COR-L47 (cell line): ENCODE measurements at places on chromosomes 1 and 21.

DNA sequence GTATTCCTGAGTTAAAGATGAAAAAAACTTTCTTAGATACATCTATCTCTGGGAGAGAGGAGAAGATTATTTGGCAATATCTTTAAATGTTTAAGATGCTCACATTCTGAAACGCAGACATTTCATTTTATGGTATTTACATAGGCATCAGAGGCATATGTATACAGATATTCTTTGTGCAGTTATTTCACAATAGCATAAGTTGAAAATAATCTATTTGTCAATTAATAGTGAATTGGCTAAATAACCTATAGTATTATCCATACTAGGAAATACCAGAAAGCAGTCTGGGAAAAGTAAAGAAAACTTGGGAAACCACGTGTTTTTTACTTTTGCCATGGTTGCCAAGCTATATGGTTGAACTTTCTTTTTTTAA lies 35.9 kb downstream of the GLUL start:
- no peak for DNase-seq

GRCh38 chr1:234605983-234606783 lies 3.8 kb downstream of the IRF2BP2 start:
- DNase-seq, result peak; percentile 28

GRCh38 chr1:60922304-60922703 lies 160.1 kb upstream of the NFIA start:
- DNase-seq, result no peak

DNA sequence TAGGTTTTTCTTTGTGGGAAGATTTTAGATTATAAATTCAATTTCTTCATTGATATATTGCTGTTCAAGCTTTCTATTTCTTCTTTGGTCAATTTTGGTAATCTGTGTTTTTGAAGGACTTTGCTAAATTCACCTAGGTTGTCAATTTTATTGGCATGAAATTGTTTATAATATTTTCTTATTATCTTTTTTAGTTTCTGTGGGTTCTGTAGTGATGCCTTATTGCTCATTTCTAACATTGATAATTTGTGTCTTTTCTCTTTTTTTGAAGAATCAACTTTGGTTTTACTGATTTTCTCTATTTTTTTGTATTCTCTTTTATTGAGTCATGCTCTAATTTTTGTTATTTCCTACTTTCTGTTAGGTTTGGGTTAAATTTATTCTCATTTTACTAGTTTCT lies 123.2 kb downstream of the ADSS2 start:
- DNase-seq, result no peak

DNA sequence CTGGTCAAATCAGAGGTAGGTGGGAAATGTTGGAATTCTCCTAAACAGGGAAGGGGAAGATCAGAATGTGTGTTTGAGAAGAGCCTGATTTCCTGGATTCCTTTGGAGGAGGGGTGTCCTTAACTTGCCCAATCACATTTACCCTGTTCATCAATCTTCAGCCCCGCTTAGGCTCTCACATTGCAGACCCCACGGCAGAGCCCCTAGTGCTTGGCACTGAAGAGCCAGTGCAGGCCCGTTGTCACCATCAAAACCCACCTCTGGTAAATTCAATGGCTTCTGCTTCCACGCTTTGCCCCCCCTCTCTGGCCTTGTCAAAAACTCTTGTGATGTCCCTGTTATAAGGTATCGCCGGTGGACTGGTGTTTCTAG lies 2.3 kb downstream of the AGPAT3 start:
- no peak for DNase-seq

GRCh38 chr21:39845571-39846130 lies 21.6 kb upstream of the PCP4 start:
- DNase-seq, result no peak

- DNase-seq, result peak; percentile 74
Measured at GRCh38 chr1:17125756-17126237, 6.5 kb upstream of the PADI2 start.

GRCh38 chr1:232183266-232183800 lies 446.6 kb downstream of the SIPA1L2 start:
- DNase-seq, result no peak

DNA sequence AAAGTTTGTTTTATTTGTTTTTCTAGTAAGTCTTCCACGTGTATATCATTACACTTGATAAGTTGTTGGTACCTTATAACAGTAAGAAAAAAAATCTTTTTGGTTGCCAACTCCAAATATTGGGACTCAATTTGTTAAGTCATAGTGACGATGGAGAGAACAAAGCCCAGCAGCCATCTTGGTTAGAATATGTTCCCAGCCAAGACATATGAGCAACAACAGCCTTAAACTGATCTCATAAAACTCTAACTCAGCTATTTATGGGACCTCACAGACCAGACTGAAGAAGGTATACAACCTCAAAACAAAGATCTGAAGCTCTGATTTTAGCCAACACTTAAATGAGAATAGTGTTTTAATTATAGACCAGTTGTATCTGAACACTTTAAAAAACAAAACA lies 281.3 kb downstream of the VAV3 start:
- no peak for DNase-seq

DNA sequence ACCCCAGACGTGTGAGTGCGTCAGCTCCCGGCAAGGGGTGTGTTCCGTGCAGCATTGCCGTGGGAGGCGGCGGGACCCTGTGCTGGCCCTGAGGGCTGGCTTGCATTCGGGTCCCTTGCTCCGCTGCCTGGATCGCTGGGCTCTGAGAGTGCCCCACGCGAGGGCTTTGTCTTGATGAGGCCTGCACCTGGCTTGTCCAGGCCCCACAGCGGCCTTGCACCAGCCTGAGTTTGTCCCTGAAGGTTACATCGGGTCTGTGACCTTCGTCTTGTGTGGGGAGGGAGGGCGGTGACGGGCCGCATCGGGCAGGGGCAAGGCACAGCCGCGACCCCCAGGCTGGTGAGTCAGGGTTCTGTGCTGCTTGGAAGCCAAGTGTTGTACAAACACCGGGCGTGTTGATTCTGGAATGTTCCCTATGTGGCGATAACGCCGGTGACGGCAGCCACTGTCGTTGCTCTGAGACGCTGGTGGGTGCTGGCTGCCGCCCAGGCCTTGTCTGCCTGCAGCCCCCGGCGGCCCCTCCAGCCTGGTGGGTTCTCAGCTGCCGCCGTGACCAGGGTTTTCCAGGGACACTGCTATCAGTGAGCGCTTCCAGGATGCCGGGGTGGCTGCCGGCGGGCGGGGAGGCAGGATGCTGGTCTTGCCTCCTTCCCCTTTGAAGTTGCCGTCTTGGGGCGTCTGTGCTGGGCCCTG lies 42.9 kb downstream of the SLX9 start:
- DNase-seq, result no peak

GRCh38 chr1:44546403-44547053 lies 127.8 kb downstream of the TMEM53 start:
- DNase-seq, result no peak

DNA sequence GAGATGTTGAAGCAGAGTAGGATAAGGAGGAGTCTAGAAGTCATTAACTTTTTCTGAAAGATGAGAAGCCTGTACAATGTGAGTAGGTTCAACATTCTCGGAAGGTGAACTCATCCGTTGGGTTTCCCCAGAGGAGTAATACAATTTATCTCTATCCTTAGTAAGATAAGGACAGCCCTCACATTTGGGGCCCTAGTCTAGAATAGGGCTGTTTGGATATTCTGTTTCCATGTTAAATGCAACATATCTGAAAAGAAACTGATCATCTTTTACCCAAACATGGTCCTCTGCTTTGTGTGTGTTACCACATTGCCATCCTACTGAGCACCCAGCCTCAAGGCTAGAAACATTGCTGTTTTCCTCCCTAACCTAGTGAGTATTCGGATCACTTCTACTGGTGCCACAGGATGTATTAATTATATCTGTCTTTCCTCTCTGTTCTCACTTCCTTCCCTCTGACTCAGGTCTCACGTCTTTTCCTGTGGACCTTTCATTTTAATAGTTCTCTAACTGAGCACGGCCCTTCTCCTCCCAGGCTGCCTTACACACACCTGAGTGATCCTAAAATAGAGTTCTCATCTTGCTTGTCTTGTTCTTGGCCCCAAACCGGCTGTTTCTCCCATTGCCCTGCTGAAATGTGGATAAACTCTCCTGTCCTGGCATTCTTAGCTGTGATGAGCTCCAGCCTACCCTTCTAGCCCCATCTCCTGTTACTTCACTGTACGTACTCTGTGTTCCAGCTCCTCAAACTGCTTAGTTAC lies 91.7 kb downstream of the CDC14A start:
- no peak for DNase-seq

GRCh38 chr1:206590025-206590758 lies 22.1 kb downstream of the EIF2D start:
- DNase-seq, result no peak

DNA sequence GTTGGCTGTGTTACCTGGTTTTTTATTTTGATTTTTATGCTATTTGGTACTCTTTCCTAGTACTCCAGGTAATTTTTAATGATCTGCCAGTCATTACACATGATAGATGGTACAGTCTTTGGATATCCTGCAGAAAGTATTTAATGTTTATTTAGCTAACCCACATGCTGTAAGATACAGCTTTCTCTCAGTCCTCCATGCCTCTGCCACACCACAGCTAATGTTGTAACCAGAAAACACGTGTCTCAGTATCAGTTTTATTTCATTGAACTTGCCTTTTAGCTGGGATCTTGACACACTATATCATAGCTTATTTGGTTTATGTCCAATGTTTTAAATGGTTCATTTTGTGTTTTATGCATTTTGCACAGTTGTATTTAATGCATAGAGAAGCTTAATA lies 1648.4 kb downstream of the KCNT2 start:
- no peak for DNase-seq

DNA sequence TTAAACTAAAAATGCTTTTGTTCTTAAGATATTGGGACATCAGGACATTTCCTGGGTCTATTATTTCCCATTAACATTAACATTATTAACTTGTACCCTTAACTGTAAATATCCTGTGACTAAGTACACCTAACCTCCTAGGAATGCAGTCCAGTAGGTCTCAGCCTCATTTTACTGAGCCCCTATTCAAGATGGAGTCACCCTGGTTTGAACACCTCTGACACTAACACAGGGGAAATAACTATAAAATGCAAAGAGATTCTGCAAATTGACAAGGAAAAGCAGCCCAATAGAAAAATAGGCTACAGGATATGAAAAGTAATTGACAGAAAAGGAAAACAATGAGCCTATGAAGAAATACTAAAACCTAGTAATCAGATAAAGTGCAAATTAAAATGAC lies 11.6 kb upstream of the NCMAP start:
- DNase-seq, result no peak

DNA sequence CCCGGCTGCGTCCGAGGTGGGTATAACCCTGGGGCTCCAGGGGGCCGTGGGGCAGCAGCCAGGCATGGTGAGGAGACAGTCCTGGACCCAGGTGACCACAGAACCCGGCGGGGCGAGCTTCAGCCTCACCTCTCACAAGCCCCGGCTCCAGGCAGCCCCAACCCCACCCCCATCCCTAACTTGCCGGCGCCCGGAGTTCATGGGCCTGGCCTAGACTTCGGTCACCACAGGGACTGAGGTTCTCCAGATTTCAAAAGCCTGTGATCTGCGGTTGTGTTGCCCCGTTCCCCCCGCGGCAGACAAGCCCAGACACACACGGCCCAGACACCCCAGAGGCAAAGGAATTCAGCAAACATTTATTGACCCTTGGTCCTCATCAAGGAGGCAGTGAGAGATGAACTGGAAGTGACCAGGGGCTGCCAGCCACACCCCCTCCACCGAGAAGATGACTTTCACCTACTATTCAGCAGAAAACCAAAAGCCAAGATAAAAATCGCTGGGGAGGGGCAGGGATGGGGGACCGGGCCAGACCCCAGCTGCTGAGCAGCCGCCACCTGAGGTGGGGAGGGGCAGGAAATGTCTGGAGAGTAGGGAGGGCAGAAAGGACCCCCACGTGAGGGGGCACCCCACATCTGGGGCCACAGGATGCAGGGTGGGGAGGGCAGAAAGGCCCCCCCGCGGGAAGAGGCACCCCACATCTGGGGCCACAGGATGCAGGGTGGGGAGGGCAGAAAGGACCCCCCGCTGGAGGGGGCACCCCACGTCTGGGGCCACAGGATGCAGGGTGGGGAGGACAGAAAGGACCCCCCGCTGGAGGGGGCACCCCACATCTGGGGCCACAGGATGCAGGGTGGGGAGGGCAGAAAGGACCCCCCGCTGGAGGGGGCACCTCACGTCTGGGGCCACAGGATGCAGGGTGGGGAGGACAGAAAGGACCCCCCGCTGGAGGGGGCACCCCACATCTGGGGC lies 3.9 kb downstream of the HES4 start:
- DNase-seq, result no peak

DNA sequence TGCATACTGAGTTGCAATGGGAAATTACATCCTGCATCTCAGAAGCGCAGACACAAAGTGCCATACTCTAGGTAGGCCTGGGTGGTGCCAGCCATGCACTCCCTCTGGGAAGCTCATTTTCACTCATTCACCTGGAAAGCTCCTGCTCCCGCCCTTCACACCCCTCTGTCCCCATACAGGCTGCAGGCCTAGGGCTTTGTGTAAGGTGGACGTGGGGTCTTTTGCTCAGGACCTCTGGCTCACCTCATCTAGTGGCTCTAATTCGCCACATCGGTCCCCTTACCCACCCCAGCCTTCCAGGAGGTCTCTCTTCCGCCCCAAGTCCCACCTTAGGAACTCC lies 751 bp downstream of the MRPS15 start:
- DNase-seq, result no peak

GRCh38 chr1:25017436-25018109 lies 87.5 kb upstream of the RUNX3 start:
- DNase-seq, result no peak

- DNase-seq, result peak; percentile 33
Measured at GRCh38 chr1:236502972-236503639, 20.7 kb upstream of the LGALS8 start.

- DNase-seq, result no peak
Measured at GRCh38 chr1:201689647-201690046, 139.3 kb upstream of the IPO9 start.

DNA sequence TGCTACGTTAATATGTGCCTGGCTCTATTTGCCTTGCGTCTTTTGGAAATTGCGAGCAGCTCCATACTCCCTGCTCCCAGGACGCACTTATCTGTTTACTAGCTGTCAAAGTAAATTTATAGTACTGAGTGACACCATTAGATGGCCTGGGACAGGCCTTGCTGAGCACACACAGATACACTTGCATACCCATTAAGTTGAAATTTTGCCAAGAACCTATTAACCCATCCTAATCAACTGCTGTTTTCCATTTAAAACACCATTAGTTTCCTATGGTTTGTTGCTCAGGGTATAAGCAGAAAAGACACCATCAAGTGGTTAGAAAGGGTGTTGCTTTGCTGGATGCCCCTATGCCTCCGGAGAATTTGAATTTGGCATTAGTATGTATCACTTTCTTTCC lies 187.3 kb downstream of the SLC44A5 start:
- peak; percentile 8 for DNase-seq

GRCh38 chr1:39360731-39361130 lies 130.7 kb upstream of the BMP8A start:
- no peak for DNase-seq

- DNase-seq, result no peak
Measured at GRCh38 chr1:67599085-67599484, 85.9 kb upstream of the GADD45A start.
